CD4-positive, CD25-positive, alpha-beta regulatory T cell (primary cell): ENCODE measurements at places on chromosomes 5 and 9. TPM values are rescaled to one million over a fixed set of nuclear protein-coding genes. Genes with fewer than 3 reads are reported as not detected.

Gene SERF1A
- total RNA-seq = 7.5 TPM

Gene BNC2
- total RNA-seq = not detected

Gene CENPK
- 47.9 TPM for total RNA-seq

Gene CER1
- total RNA-seq = not detected

Gene C5orf52
- total RNA-seq = not detected
